ENCODE measurements at places on chromosomes 3 and 15.
A peak's percentile ranks its signal among the peaks of the same experiment; 100 is the strongest.

DNA sequence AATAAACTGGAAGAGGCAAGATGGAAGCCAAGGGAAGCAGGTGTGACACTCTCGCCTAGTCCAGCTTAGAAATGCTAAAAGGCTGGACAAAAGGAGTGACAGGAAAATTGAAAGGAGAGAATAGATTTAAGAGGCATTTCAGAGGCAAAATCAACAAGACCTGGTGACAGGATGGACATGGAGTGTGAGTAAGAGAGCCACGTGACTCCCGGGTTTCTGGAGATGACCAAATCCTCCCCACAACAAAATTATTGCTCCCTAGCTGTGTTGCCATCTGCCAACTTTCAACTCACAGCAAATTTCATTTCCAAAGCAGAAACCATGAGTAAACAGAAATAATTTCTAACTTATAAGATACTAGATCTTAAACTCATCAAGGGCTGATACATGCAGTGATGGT lies 52.6 kb downstream of the MTHFS start:
- no peak overlapping the region for H3K27ac ChIP-seq
- H3K27me3 ChIP-seq: no peaks in the 10 kb centered on the region
- no peak overlapping the region for H3K4me3 ChIP-seq
- peaks cover 2% of the 10 kb centered on the region for H3K4me1 ChIP-seq
- H3K36me3 ChIP-seq: no peaks in the 10 kb centered on the region
- DNase-seq: no peak

DNA sequence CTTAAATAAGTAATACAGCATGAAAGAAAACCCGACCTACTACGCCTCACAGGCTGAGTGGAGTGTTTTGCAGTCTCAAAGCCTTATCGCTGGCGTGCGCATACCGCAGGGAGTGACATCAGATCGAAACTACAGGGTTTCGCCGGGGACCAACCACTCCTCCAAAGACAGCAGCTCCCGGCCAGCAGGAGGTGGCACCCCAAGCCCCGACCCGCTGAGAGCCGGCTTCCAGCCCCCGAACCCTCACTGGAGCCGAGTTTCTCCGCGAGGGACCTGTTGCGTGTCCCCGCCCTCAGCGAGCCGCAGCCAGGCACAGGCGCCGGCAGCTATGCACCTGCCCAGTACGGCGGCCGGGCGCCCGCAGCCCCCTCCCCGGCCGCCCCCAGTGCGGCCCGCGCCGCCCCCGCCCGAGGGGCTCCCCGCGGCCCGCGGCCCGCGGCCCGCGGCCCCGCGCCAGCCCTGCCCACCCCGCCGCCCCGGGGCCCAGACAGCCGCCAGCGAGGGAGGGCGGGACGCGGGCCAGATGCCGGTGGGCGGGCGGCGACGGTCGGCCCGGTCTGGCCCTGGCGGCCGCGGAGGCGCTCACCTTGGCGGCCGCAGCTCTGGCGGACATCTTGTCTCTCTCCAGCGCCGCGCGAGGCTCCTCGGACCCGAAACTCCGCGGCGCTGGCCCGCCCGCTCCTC lies 710 bp downstream of the TJP1 start:
- H3K4me3 ChIP-seq: peak overlapping the region; percentile 93
- no peaks in the 10 kb centered on the region for H3K4me1 ChIP-seq
- no peaks in the 10 kb centered on the region for H3K27me3 ChIP-seq
- no peaks in the 10 kb centered on the region for H3K36me3 ChIP-seq
- H3K27ac ChIP-seq: peak overlapping the region; percentile 97
- DNase-seq: peak; percentile 55

GRCh38 chr15:98689431-98689861 lies 41.1 kb downstream of the IGF1R start:
- no peak for DNase-seq
- no peak overlapping the region for H3K27ac ChIP-seq
- no peaks in the 10 kb centered on the region for H3K27me3 ChIP-seq
- no peak overlapping the region for H3K4me3 ChIP-seq
- no peaks in the 10 kb centered on the region for H3K4me1 ChIP-seq

GRCh38 chr15:55277116-55277564 lies 12.5 kb downstream of the RAB27A start:
- no peaks in the 10 kb centered on the region for H3K36me3 ChIP-seq
- no peak for DNase-seq
- no peaks in the 10 kb centered on the region for H3K27me3 ChIP-seq

Data from neuronal stem cell (in vitro differentiated cells).